ENCODE measurements at places on chromosomes 5 and 9.

DNA sequence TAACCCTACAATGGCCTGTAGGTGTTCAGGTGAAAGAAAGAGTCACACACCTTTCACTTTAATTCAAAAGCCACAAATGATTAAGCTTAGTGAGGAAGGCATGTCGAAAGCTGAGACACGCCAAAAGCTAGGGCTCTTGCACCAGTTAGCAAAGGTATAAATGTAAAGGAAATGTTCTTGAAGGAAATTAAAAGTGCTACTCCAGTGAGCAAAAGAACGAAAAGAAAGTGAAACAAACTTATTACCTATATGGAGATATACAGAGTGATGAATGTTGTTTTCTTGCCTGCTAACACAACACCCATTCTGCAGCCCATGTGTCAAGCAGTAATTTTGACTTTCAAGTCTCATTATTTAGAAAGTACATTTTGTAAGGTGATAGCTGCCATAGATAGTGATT is 254.2 kb upstream of the SLC24A2 start:
- DNase-seq = no peak

DNA sequence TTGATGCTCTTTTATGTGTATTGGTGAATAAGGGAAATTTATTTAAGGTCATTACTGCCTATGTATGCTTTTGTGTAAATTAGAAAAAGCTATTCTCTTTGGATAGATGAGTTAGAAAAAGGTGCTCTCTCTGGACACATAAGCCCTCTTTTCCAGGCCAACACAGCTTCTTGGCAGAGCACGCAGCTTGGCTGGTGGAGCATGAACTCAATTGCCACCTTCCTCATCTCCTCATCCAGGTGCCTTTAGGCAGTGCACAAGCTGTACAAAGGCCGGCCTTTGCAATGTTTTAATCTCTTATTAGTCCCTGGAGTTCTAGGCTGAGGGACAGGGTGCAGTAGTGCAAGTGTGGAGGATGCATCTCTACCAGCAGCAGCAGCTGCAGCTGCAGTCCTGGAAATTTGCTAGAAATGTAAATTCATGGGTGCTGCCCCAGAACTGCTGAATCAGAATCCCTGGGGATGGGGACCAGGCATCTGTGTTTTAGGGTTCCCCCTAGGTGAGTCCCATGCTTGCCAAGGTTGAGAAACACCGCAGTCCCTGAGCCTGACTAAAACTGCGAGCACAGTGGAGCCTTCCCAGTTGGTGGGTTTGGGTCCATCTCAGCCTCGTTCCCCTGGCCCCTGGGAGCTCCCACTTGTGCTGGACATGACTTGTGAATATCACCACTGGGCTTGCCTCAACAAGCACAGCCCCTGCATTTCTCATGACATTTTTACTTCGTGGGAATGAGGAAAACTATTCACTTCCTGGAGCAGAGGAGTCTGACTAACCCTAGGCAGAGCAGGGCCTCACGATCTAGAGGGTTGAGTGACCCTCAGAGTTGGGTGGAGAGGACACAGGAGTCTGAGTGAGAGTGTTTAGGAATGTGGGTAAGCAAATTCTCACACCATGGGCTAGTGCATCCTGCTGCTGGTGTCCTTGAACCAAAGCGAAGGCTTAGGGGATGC is 272.3 kb downstream of the ZSWIM6 start:
- no peak for DNase-seq

- no peak for DNase-seq
Measured at GRCh38 chr5:108430931-108431608, 49.2 kb upstream of the FBXL17 start.

GRCh38 chr5:141897425-141897824 is 19.2 kb upstream of the PCDH1 start:
- DNase-seq = no peak

DNA sequence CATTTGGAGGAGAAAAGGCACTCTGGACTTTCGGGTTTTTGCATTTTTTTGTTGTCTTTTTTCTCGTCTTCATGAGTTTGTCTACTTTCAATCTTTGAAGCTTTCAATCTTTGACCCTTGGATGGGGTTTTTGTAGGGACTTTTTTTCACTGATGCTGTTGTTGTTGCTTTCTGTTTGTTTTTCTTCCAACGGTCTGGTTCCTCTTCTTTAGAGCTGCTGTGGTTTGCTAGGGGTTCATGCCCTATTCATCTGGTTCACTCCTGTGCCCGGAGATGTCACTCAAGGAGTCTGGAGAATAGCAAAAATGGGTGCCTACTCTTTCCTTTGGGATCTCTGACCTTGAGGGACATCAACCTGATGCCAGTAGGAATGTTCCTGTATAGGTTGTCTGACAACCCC is 378.6 kb upstream of the TYRP1 start:
- DNase-seq = no peak

GRCh38 chr5:177453852-177454396 is 7.3 kb downstream of the PRR7 start:
- no peak for DNase-seq

DNA sequence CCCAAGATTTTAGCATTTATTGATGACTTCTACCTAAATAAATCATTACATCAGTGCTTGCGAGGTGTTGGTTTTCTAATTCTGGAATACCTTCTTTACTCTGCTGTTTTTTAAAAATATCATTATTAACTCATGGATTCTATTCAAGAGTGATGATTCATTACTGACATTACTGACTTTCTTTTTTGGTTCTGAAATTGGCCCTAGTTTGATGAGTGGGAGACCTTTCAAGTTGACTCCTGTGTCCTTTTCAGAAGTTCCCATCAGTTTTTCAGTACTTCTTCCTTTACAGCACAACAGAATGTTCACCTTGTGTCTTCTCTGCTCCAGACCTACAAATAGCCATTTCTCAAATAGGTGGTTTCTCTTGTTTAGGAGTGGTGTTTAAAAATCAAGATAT is 114.1 kb downstream of the PCSK5 start:
- DNase-seq = no peak

- DNase-seq = no peak
Measured at GRCh38 chr5:57405984-57406383, 76.6 kb downstream of the ACTBL2 start.

- no peak for DNase-seq
Measured at GRCh38 chr9:966870-967269, 9.6 kb upstream of the DMRT3 start.

GRCh38 chr5:65833780-65834179 is 92.6 kb upstream of the ERBIN start:
- no peak for DNase-seq

DNA sequence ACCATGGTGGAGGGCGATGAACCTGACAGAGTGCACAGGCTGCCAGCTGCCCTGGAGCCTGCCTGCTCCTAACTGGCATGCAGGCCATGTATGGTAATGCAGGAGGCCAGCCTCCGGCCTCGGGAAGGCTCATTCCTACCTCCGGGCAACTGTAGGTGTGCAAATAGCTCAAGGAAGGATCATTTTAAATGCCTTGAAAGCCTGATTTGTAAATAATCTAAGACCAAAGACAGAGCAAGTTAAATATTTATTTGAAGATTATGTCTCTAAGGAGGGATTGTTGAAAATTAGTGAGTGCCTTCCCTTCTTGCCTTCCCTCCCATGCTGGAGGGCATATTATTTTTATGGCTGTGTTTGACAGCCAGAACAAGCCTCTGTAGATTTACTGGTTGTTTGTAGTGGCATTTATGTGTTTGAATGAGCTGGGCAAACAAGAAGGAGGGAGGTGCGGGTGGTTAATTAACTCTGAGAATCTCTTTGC is 285.7 kb upstream of the TUT7 start:
- no peak for DNase-seq

DNA sequence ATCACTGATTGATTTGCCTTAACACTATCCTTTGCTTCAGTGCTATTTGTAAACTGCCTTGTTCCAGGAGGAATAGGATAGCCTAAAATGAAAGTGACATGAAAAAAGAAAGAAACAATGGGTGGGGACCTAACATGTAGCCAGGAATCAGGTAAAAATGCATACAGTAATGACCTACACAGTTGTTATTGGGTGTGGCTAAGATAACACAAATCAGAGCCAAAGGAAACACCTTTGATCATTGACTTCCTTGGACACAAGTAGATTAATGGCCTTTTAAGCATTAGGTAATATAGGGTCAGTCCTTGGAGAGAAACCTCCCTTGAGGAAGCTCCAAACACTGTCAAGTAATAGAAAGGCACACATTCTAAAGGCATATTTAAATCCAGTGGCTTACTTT is 220.4 kb downstream of the TRPM3 start:
- DNase-seq = no peak

DNA sequence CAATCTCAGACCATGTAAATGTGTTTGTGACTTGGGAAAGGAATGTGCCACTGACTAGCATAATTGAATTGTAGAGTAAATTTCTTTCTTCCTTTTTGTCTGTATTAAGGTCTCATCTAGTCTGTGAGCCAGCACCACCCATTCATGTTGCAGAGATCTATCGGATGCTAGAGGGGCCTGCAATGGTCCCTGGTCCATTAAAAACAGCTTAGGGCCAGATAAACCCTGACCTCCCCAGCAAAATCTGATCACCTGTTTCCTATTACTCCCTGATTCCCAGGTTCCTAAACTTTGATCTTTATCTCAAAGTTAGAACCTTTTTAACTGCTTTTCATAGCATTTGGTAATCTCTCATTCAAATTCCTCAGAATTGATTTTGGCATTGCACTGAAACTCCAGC is 174.5 kb upstream of the POC5 start:
- no peak for DNase-seq

DNA sequence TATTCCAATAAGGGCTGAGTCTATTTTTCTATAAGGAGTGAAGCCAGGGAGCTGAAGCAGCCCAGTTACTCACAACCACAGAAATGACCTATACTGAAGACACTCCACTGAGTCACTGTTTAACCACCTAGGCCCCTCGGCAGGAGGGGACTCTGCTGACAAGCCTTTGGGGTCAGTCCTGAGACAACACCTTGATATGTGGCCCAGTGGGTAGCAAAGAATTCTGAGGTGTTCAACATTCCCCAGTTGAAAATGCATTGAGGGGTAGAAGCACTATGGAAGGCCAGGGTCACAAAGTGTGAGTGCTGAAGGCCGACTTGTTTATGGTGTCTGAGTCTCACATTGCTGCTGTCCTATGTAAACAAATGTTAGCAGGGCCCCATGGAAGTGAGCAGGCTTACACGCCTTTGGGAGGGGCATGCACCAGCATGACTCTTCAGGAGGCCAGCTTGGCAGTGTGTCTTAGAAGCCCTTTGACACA is 112.6 kb upstream of the NFIL3 start:
- no peak for DNase-seq

DNA sequence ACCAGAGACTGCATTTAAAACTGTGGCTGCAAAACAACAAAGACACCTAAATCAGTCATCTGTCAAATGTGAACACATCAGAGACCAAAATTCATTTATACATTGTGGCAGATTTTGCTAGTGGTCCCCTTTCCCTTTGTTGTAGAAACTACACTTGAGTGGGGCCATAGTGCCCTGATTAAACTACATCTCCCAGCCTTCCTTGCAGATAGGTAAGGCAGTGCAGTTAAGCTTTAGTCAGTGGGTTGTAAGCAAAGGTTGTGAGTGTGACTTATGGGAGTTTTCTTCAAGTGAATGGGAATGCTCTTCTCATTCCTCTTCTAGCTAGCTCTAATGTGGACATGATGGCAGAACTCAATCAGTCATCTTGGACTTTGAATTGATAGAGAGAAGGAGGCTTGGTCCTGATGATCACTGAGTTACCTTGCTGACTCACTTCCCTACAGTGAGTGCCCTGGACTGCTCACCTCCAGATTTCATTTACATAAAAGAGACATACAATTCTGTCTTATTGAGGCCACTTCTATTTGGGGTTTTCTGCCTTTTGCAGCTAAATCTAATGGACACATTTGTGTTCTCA is 35.2 kb upstream of the SPARC start:
- no peak for DNase-seq

DNA sequence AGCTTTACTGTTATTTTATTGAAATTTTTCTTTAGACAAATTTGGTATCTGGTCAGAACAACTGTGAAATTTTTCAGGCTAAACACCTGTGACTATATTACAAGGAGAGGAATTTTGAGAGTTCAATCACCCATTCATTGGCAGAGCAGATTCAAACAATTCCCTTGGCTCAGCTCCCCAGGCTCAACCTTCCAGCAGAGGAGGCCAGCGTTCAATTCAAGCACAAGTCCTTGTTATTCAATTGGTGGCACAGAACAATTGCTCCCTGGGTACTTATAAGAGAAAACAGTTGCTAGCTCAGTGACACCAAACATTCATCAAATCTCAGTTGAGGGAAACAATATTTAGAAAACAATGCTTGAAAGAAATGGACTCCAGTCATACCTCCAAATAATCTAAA is 83.3 kb downstream of the SUSD1 start:
- no peak for DNase-seq

DNA sequence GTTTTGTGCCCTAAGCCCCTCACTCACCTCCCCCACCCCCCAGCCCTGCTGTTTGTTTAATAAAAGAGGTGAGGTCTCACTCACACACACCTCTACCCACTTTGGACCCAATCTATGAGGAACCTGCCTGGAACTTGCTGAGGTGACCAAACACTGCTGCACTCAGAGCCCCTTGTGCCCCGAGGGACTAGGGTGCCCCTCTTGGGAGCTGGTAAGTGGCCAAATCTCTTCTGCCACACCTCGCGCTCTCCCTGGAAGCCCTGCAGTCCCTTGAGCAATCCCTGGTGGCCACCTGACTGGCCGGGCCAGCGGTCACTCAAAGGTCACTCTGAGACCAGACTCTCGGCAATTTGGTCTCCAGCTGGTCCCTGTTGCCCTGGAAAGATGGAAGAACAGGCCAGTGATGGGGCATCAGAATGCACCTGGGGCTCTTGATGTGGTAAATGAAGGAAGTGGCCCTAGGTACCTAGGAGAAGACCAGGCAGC is 157.2 kb downstream of the MED10 start:
- no peak for DNase-seq

DNA sequence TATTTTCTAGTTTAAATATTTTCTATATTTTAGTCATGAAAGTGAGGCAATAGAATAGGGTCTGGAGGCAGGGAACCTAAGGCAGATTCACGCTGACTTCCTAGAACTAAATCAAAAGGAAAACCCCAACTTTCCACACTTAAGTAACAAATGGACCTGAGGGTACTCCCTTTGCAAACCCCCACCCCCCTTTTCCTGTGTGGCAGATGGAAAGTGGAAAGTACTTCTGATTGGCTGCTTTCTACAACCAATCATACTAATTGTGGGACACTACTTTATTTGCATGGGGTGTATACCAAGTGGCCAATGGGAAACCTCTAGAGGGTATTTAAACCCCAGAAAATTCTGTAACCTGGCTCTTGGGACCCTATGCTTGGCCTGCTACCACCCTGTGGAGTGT is 4.8 kb upstream of the CENPH start:
- no peak for DNase-seq
